ENCODE measurements at places on chromosomes 4 and X. TPM values are rescaled to one million over a fixed set of nuclear protein-coding genes. Genes with fewer than 3 reads are reported as not detected.

DNA sequence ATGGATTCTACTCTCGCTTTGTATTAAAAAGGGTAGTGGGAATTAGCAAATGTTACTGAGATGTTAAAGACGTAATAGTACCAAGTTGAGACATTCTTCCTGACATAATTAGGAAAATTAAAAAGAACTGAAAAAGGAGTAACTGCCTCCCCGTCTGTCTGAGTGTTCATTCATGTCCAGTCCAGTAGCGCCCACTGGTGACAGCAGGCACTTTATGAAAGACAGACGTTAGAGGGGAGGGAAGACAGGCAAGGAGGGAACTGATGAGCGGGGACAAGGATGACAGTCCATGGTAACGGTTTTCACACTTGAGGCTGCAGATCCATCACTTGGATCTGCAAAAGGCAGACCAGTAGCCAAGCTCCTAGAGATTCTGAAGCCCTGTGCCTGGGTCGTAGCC is 326.7 kb downstream of the STK32B start:
- DNase-seq: no peak

GRCh38 chrX:120090208-120090607 is 12.7 kb upstream of the RHOXF2B start:
- no peak for DNase-seq

DNA sequence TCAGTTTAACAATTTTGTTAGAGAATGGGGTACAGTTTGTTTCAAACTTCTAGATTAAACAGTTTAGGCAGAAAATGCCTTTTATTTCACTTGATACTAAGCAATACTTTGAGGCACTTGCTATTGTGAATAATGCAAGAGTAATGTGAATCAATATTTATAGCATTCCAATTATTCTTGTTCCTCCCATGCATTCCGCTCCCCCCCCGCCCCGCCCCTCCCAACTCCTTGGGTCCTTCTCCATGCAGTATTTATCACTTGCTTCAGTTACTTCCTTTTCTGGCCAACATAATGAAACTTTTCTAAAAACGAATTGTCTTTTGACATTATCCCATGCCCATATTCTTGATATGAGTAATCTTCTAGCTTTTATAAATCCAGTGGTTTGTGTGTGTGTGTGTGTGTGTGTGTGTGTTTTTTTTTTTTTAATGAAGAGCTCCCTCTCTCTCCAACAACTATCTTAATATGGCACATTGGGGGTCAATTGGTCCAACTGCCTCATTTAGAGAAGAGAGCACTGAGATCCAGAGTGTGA is 1.6 kb downstream of the BANK1 start:
- no peak for DNase-seq

DNA sequence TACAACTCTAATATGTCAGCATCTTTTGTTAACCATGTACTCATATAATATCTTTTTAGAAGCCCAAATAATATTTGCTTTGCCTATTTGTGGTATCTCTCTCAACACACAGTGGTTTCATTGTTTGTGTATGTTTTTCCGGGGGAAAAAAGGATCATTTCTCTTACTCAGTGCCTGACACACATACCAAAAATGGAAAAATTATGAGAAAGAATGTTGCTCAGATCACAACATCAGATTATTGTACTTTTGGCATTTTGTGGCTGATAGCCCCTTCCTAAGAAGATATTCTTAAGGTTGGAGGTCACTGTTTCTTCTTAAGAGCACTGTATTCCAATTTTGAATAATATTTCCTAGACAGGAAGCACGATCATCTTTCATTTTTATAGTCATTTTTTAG is 93.6 kb downstream of the PDLIM5 start:
- no peak for DNase-seq

SPANXA1 gene
- total RNA-seq: not detected

DNA sequence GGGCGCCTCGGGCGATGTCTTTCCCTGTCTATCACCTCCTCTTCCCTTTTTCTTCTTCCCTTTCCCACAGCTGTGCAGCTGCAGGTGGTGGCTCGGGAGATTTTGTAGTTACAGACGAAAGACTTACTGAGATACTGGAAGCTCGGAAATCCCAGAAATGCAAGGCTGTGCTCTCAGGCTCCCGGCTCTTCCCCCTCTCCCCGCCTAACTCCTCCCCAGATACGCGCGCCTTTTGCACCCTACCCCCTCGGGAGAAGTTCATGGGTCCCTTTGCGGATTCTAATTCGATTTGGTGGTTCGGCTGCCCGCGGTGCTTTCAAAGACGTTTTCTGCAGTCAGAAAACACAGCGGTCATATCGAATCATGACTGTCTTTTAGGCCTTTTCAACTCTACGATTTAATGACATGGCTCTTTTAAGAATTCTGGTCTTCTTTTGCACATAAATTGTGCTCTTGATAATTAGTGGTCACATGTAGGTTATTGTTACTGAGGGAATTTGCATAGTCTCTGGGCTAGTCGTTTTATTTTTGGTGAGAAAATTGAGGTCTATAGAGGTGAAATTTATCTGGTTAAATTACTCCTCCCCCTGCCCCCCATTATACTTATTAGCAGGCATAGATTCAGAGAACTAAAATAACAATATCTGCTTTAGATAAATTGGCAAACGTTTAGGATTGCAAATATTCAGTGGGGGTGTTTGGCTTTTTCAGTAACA is 1.6 kb downstream of the SEPTIN11 start:
- DNase-seq: peak; percentile 46

GRCh38 chr4:86554646-86555045 is 39.5 kb upstream of the PTPN13 start:
- DNase-seq: no peak

DNA sequence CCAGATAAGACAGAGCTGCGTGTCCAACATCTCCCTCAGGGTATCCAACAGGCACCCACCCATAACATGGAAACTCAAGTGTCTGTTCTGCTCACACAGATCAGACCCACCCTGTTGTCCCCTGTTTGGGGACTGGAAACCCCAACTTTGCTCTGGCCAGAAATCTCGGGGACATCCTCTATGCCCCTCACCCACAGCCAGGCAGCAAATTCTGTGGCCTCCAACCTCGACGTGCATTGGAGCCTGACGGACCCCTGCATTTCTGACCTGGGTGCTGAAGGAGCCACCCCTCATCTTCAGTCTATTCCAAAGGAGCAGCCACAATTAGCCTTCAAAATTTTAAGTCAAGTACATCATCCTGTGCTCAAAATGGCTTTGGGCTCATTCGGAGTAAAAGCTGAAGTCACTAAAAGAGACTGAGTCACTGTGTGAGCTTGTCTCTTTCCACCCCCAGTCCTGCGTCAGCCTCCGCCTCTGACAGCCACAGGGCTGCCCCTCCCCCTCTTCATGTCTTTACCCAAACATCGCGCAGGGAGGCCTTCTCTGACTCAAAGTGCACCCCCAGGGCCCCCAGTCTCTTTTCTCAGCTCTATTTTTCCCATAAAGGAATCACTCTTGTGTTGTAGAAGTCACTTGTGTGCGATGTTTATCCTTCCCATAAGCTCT is 24.4 kb upstream of the PDE6B start:
- DNase-seq: no peak

SPATA4 gene
- not detected for total RNA-seq

NIPAL1 gene
- 57.3 TPM for total RNA-seq

DNA sequence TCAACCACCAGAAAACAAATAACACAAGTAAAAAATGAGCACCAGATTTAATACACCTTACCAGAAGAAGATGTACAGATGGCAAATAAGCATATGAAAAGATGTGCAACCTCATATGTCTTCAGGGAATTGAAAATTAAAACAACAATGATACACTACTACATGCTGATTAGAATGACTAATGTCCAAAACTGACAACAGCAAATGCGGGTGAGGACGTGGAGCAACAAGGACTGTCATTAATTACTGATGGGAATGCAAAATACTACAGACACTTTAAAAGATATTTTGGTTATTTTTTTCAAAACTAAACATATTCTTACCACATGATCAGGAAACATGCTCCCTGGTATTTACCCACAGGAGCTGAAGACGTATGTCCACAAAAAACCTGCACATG is 140.3 kb downstream of the FRYL start:
- no peak for DNase-seq

GRCh38 chr4:11821772-11822430 is 393.2 kb upstream of the HS3ST1 start:
- no peak for DNase-seq

DNA sequence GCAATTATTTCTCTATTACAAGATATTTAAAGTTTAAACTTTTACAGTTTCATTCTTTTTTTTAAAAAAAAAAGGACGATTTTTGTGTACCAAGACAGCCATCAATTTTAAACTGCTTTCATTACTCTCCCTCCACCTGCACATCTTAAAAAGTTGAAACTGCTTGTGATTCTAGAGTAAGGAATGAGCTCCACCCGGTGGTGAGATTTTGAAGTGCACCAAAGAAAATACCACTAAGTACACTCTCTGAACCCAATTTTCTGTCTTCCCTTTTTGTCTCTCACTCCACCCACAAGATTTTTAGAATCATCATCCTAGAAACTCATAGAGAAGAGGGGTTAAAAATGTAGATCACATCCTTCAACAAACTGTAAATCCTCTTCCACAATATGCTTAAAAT is 91.3 kb upstream of the WDR44 start:
- DNase-seq: peak; percentile 61

PPP2R2C gene
- 2.8 TPM for total RNA-seq

NRK gene
- total RNA-seq: 2.2 TPM

All from ureter (tissue), 1 donor.